Inflammatory macrophage treated with lipopolysaccharide for 1 hour (primary cell): ENCODE measurements at places on chromosomes 3 and 15.

DNA sequence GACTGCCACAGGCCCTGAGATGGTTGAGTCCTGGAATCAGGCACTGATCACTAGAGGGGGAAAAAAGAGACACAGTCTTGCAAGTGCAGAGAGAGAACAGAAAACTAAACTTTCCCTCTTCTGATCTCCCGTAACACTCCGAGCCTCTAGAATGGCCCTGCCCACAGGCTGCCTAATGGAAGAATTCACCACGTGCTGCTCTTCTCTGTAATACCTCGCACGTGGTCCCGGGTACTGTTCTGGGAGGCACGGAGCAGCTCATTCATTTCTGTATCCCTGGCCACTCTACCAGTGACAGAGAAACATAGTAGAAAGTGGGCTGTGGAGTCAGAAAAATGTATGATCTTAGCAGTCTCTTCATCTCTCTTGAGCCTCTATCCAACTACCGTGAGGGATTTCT lies 30.4 kb downstream of the VGLL4 start:
- no peak for DNase-seq

DNA sequence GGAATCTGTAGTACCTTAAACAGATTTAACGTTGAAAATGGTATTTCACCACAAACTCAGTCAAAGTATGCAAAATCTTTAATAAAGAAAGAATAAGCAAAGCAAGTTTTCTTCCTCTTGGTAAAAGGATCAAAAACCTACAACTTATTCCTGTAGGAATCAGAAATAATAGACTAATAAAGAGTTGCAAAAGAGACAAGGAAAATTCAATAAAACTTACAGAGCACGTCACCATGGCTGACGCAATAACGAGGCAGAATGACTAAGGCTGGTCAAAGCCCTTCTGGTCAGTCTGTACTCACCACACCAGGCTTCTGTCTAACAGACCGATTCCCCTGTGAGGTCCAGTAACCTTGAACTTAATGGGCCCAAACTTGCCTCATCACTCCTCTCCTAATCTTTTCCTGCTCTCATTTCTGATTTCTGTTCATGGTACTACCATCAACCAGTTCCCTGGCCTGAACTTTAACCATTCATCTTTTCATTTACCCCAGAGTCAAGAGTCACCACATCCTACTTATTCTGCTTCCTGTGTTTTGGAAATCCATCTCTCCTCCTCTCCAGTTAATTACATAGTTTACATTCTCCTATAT lies 5.0 kb downstream of the MASP1 start:
- DNase-seq: no peak

DNA sequence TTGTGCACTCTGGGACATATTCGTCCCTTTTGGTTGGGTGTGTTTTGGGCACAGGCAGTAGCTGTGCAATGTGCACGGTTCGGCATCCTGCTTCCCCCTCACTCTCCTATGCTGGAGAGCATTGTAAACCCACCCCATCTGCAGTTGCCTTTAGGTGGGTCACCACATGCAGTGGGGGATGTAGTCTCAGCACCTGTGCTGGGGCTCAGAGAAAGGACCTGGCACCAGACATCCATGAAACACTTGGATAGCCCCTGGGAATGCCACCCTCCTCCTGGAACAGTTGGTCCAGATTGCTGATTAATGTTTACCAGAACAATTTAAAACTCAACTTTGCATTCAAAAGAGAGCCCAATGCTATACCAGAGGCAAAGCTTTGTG lies 123.9 kb upstream of the MEF2A start:
- DNase-seq: no peak

DNA sequence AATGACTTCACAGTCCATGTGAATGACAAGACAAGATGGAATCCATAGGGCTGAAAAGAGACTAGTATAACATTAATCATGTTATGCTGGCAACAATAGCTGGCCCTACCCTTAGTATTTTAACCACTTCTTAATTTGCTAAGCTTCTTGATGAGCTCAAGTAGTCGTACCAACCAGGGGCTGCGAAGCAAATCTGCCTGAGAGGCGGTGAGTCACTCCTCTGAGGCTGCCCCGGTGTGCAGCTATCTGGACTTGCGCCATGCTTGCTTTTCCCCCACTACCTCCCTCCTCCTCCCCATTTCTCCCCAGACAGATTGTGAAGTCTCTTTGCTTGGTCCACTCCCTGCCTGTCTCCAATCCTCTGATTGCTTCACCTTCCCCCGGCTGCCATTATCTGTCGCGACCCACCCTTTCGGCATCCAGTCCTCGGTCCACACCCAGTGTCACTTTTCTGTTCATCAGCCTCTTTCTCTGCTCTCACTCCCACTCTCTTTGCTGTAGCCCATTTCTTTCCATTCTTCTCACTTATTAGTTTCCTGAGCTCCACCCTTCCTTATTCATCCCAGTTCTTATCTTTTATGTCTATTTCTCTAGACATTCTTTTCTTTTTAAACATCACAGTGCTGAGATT lies 42.7 kb downstream of the DUT start:
- DNase-seq: no peak

GRCh38 chr3:9915254-9916141 lies 1.4 kb upstream of the IL17RC start:
- peak; percentile 55 for DNase-seq

- DNase-seq: no peak
These were observed 150.5 kb upstream of the LPP start for GRCh38 chr3:188003188-188004171.

DNA sequence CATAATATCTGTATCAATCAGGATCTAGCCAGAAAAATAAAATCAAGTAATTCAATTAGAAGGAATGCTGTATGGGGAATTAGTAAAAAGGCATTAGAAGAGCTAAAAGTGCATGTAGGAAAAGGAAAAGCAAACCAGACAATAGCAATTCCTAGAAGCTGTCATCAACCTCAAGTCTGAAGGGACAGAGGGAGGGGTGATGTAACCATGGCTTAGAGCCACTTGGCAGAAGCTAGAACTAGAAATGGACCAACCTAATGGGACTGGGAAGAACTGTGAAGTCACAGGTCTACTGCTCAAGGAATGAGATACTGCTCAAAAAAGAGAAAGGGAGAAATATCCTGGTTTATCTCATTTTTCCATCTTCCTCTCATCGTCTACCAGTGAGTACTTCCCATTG lies 590.7 kb upstream of the SGO1 start:
- no peak for DNase-seq

- DNase-seq: no peak
These were observed 74.7 kb upstream of the GOLGA6B start for GRCh38 chr15:72579814-72580213.

DNA sequence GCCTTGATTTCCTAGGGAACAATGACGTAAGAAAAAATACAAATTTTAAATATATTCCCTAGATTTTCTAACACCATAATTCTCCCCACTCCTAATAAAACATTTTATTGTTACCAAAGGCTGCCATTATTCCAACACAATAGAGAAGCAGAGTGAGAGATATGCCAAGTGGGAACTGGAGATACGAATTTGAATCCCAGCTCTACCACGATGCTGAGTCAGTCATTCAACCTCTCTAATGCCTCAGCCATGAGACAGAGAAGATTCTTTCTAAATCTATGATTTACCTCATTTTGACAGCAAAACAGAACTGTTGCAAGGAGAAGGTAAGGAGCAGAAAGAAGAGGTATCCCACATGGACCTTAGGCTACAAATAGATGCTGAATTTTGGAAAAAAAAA lies 112.5 kb downstream of the IGF2BP2 start:
- DNase-seq: no peak

- peak; percentile 53 for DNase-seq
These were observed 108.0 kb downstream of the IL1RAP start for GRCh38 chr3:190621927-190622326.

GRCh38 chr3:169836078-169836941 lies 23.6 kb upstream of the LRRC34 start:
- no peak for DNase-seq

- DNase-seq: no peak
These were observed 631.8 kb upstream of the GRM7 start for GRCh38 chr3:6228958-6229683.

DNA sequence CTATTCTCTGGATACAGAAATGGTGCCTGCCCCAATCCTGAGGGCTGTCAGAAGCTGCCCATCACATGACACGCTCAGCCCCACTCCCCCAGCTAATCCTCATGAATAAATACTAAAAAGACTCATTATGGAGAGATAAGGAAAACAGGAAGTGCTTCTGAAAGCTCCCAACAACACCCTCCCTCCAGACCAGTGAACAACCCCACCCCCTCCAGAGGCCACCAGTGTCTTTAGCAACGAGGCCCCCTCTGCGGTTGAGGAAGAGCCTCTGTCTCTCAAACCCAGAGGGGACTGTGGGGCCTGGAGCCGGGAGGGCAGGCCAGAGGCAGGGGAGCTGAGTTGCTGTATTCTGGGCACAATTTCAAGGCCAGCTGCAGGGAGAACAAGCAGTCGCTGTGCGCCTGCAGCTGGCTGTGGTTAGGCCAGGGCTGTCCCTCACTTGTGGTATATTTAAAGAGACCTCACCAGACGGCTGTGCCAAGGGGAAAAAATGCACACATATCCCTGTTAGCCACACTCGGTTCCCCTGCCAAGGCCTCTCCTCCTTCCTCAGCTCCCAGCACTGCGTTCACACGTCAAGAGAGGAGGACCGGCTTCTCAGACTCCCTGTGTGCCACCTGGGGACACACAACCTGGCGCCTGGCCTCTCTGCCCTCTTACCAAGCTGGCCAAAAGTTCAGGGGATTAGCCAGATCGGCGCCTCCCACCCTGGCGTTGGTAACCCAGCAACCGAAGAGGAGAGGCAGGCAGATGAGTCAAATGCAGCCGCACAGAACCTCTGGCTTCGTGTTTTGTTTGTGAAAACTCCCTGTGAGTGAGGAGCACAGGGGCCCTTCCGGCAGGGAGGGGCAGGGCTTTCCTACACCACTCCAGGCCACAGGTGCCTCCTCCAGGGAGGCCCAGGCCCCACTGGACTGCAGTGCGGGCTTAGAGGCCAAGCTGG lies 101.2 kb upstream of the ETV5 start:
- no peak for DNase-seq

DNA sequence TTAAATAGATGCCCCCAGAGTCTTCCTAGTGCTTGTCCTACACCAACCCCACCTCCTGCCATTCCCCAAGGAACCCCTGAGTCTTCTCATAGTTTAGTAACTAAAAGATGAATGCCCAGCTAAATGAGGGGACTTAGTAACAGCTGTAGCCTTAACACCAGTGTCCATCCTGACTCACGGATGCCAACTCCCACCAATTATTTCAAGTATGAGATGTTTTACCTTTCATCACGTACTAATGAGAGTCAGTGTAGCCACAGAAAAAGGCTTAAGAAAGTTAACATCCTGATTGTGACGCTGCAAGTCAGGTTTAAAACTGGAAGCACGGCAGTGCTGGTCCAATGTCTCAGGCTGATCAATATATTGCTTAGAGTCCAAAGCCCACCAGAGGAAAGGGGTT lies 109.9 kb downstream of the FMN1 start:
- no peak for DNase-seq

DNA sequence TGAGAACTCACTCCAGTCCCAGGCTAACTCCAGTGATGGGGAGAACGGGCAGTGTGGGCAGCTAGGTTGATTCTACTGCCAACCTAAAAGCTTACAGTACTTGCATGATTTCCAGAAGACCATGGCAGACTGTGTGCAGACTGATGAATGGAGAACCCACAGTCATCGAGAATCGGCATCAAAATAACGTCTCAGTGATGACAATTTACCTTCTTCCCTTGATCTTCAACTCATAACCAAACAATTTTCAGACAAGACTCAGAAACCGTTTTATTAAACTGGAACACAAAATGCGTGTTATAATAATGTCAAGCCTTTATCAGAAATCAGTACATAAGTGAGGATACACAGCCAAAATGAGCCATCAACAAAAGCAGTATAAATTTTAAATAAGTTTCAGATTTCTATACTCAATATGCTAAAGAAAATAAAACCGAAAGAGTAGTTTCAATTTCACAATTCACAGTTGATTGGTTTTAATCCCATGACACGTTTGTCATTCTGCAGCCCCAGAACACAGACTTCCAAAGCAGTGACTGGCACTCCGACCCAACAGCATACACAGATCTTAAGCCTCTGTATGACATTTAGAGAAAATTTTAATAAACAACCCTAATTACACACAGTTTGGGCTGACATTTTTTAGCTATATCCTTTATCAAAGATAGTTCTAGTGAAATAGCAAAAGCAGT lies 54.5 kb downstream of the ZMAT3 start:
- peak; percentile 4 for DNase-seq

GRCh38 chr3:41863024-41863423 lies 98.9 kb downstream of the ULK4 start:
- no peak for DNase-seq

- no peak for DNase-seq
These were observed 628 bp downstream of the PRRT3 start for GRCh38 chr3:9951598-9951961.

DNA sequence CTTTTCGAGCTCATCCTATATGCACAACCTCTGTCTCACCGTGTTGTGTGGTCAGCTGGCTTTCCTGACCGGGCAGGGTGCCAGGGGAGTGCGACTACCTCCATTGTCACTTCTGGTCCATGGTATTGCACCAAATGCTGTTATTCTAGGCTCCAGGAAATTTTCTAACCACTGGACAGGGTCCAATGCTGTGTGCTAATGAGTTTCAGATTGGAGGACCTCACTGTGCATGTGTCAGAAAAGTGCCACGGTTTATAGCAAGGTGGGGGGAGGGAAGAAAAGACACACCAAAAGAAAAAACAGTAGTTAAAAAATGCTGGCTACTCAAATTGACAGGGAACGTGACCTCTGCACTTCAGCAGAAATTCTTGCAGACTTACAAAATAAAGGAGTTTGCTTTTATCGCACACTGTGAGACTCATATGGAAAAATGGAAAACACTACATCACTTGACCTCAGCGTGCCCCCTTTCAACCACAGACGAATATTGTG lies 480.1 kb downstream of the FOXP1 start:
- no peak for DNase-seq

- DNase-seq: no peak
These were observed 119.8 kb upstream of the LIPC start for GRCh38 chr15:58312031-58312430.

DNA sequence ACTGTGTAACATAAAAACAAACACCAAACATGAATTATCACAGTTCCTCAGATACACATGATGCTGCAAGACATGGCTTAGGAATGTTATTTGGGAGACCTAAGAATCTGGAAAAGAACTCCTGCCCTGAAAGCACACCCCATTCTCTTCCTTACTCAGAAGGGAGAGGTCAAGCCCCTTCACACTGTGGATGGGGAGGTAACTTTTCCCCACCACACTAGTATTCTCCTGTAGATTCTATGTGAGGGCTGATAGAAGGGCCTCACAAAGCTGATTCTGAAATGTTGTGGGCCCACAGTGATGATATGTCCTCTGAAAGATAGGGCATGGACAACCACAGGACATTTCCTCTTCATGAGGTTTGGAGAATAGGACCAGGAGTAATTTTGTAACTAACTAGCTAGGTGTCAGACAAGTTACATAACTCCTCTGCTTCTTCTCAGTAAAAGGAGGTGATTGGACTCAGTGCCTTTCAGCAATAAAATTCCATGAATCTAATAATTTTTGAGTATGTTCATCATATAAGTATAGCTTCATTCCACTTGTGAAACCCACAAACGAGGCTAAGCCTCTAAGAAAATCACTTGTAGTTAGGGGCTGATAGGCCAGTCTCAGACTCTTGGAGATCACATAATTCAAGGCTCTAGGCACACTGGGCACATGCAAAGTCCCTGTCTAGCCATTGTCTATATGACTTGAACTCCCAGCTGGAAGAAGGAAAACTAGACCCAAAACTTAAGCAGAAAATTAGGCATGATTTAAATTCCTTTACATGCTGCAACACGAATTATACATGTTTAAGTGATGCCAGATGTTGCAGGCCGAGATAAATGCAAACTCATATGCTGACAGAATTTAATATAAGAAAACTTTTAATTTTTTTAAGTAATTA lies 7.5 kb downstream of the PTX3 start:
- no peak for DNase-seq
